ENCODE measurements at places on chromosomes 12 and 14.

- DNase-seq, result no peak
These were observed 15.5 kb upstream of the MLXIP start for GRCh38 chr12:122062832-122063693.

- no peak for DNase-seq
These were observed 260.3 kb upstream of the E2F7 start for GRCh38 chr12:77325511-77326236.

DNA sequence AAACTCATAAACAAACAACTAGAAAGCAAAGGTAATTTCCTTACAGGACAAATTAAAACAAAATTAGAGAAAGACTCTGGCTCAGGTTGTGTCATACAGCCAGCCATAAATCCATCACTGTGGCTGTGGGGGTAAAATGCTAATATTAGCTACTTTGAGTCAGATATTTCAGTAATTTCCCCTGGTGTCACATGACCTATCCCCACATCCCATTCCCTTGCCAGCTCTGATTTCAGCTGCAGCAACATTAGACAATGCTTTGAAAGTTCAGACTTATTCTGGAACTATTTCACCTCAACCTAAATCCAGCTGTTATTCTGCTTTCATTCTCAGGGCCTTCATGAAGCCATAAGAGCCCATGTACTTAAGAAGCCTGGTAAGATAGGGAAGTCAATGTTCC lies 55.3 kb downstream of the RPL10L start:
- DNase-seq, result no peak

GRCh38 chr12:74776378-74776777 lies 238.7 kb downstream of the ATXN7L3B start:
- DNase-seq, result no peak

DNA sequence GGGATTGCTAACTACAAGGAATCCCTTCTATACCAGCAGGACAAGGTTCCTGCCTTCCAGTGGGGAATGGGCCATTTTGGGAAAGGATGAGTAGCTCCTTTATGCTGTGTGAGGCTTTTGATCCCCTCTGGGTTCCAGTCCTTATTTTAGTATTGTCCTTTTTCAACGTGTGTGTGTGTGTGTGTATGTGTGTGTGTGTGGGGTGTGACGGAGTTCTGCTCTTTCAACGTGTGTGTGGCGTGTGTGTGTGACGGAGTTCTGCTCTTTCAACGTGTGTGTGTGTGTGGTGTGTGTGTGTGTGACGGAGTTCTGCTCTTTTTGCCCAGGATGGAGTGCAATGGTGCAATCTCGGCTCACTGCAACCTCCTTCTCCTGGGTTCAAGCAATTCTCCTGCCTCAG lies 27.4 kb downstream of the RAB35 start:
- DNase-seq, result no peak

- no peak for DNase-seq
These were observed 323.7 kb downstream of the PAWR start for GRCh38 chr12:79367032-79367589.

DNA sequence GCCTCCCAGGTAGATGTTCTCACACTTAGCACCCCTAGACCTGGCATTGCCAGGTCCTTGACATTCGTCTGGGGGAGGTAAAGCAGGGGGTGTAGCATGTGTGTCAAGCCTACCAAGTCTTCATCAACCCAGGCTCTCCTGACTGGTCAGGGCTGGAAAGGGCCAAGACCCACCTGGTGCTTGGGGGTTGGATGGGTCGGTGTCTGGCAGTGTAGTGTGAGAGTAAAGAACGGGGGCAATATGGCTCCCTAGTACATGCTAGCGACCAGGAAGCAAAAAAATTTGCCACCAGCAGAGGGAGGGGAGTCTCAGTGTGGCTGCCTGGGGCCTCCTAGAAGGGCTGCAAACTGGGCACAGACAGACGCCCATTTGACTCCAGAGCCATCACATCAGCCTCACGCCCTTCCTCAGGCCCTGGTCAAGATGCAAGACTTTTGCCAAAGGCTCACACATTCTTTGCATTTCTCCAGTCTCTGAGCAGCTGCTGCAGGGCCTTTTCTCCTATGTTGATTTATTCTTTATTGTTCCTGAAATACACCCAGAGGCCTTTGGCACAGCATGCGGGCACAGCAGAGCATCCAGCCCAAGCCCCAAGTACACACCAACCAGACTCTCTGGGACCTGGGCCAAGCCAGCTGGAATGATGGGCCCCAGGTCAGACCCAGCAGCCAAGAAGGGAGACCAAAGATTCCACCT lies 38.3 kb upstream of the PNMA1 start:
- DNase-seq, result no peak

GRCh38 chr14:38330275-38330674 lies 74.4 kb upstream of the CLEC14A start:
- DNase-seq, result no peak

GRCh38 chr14:99315197-99315596 lies 43.2 kb upstream of the BCL11B start:
- DNase-seq, result no peak

DNA sequence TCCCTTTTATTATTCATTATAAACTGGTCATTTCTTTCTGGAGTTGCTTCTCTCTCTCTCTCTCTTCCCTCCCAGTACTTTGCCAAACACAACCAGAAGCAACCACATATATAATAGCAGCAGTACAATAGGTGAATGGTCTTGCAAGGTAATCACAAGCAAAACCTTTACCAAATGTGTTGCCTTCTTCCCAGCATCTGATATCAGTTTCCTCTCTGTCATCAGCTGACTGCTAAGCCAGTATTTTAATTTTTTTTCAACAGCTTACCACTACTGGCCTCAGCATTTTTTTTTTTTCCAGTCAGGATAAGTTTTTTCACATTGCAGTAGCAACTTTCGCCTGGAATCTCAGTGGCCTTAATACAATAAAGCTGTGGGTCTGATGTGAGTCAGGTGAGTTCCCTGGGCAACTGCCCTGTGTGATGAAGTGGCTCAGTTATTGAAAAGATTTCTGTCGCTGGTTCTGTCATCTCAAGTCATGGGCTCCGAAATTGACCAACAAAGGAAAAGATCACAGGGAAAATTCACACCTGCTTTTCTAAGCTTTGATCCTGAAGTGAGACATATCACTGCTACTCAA lies 282.5 kb upstream of the AMIGO2 start:
- no peak for DNase-seq

DNA sequence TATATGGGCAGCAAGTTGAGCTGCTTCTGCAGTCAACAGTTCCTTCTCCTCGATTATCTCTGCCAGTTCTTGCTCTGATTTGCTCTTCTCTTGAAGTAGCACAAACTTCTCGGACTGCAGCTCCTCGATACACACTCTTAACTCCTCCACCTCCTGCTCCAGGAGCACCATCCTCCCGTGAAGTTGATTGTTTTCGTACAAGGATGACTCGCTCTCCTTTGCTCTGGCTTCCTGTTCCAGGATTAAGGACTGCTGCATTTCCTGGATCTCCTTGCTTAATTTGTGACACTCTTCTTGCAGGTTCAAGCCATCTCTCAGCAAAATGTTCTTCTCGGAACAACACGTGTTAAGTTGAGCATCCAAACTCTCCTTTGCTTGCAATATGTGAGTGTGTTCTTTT lies 56.2 kb upstream of the VPS33A start:
- no peak for DNase-seq

DNA sequence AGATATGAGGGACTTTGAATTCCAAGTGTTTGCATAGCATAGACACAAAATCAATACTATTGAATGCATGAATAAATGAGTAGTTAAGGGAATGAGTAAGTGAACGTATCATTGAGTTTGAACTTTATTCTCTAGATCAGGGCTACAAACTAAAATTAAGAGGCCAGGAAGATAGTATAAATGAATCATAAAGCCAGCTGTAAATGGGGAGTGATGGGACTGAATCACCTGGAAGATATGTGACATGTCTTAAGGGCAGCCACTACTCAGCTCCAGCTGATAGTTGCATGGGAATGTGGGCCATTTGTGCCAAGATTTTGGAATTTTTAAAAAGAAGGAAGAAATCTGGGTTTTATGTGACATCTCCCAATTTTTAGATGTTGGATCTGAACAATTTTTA lies 229.9 kb downstream of the AKAP6 start:
- no peak for DNase-seq

- no peak for DNase-seq
These were observed 84.7 kb downstream of the GALNT4 start for GRCh38 chr12:89439941-89440340.

- DNase-seq, result no peak
These were observed 2.9 kb downstream of the ARHGDIB start for GRCh38 chr12:14958361-14959125.

GRCh38 chr12:132456944-132457495 lies 32.9 kb upstream of the FBRSL1 start:
- DNase-seq, result no peak

DNA sequence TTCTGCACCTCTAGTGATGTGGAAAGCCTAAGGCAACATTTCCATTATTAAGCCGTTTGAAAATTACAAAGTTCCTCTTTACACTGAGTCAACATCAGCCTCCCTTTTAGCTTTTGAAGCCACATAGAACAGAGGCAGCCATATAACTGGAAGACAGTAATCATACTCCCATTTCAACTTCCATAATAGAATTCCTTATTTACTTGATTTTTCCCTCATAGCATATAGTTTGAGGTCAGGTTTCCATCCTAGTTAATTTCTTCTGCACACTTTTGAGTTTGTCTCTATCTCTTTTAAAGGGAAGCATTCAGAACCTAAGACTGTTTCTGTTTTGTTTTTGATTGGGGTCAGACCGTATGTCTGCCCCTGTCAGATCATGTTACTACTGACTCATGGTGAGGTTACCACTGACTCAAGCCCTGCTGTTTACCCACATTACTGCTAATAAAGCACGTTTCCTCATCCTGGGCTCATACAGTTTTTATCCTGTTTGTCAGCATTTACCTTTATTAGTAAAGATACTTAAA lies 161.0 kb downstream of the SLC38A4 start:
- no peak for DNase-seq

DNA sequence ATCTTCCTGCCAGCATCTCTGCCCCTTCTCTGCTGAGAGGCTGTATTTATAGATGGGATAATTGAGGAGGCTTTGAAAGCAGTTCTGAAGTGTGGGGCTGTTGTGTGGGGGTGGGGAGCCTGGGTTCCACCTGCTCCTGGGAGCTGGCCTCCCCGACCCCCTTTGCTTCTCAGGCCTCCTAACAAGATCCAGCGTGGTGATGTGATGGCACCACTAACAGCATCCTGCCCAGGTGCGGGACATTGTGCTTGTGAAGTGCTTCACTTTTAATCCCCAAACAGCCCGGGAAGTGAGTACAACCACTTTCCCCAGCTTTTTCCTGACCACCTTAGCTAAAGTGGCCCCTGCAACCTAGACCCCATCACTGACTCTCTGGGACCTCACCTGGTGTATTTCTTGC lies 95.1 kb upstream of the NRXN3 start:
- DNase-seq, result no peak

DNA sequence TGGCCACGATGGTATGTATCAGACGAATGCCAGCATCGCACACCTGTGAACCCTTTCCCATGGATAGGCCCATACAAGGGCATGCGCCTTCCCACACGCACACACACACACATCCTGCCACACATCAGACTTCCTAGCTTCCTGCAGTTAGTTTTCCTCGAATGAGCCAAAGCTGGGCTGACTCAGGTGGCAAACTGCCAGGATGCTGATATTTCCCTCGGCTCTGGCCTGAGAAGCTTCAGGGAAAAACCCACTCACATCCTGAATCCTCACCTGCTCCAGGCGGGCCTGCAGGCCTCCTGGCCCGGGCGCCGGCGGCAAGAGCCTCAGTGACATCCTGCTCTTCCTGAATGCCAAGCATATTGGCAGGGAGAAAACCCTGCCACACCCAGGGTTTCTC lies 22.4 kb downstream of the CALM1 start:
- no peak for DNase-seq

DNA sequence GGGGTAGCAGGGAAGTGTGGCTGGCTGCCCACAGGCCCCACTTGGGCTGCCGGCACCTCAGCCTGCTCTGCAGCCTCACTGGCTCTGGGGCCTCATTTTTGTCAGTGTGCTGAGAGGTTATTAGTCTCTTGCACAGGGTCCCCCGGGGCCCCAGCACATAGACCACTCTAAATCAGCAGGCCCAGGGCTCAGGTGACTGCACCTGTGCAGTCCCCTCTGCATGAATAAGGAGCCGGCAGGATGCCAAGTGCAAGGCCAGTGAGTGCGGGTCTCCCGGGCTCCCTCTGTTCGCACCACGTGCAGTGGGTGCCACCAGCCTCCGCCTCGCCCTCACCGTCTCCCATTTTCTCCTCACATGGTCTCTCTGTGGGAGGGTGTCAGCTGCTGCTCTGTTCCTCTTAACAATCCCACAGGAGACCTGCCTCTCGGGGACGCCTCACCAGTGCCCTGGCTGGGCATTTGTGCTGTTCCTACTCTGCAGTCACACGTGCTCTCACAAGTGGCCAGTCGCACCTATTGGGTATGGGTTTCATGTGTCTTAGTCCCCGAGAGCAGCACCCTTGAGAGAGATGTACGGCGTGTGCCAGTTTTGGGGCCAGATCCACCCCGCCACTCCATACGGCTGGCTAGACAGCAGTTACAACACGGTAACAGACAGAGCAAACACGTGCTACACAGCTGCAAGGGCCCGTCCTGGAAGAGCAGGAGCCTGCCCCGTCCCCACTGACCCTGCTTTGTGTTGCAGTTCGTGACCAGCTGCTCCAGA lies 40.4 kb downstream of the MMAB start:
- no peak for DNase-seq

DNA sequence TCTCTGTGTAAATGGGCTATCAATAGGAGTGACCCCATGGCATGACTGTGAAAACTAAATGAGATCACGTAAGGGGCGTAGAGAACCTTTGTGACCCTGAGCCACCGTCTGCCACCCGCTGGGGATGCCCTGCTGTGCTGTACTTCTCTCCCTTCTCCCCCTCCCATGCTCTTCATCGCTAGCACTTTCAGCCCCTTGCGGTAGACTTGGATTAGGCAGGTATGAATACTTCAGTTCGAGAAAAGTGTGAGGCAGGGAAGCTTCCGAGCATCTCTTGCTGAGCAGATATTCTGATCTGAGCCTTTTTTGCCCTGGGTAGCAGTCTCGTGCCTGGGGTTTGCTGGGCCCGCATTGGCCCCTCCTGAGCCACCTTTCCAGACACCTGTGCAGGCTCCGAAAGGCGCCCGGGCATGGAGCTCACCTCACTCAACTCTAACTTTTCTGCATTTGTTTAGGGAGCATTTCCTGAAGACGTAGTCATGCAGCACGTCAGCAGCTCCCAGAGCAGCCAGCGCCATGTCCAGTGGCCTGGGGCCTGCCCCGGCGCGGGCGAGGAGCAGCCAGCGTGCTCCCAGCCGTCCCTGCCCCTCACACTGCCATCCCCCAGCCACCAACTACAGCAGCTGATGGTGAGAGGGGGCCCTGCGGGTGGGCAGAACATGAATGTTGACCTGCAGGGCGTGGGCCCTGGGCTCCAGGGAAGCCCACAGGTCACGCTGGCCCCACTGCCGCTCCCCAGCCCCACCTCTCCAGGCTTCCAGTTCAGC lies 40.4 kb downstream of the DDX51 start:
- no peak for DNase-seq

All from stimulated activated CD4-positive, alpha-beta T cell treated with anti-CD3 and anti-CD28 coated beads, Interleukin-1b, Interleukin-23, amount 100 ng/mL, for 24 hours (primary cell).